ENCODE measurements at places on chromosomes 16 and 17.

DNA sequence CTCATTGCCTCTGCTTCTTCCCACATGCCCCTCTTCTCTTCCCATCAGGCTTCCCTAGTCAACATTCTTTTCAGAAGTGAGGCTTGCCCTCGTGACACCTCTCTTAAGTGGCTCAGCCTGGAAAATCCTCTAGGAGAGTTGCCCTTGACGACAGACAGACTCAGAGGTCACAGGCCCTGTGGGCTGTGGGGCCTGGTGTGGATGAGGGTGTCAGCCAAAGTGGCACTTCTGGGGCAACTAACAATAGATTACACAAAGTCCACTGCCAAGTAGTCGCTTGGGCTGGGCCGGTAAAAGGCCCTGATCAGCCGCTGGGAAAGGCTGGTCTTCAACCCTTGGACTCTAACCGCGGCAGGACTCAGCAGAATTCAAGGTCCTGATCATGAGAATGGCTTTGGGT, 33.7 kb upstream of the METTL16 start:
- DNase-seq = no peak

DNA sequence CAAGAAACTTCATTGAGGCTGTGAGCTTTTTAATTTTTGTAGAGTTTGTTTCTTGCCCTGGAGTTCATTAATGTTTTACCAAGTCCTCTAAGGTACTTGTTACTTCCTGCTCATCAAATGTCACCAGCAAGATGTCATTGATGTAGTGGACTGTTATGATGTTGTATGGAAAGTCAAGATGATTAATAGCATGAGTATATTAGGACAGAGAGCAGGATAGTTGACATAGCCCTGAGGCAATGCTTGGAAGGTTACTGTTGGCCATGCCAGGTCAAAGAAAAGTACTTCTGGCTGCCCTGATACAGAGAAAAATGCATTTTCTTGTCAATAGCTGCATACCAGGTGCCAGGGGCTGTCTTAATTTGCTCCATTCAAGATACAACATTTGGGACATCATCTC, 6.7 kb downstream of the KRTAP1-5 start:
- no peak for DNase-seq

DNA sequence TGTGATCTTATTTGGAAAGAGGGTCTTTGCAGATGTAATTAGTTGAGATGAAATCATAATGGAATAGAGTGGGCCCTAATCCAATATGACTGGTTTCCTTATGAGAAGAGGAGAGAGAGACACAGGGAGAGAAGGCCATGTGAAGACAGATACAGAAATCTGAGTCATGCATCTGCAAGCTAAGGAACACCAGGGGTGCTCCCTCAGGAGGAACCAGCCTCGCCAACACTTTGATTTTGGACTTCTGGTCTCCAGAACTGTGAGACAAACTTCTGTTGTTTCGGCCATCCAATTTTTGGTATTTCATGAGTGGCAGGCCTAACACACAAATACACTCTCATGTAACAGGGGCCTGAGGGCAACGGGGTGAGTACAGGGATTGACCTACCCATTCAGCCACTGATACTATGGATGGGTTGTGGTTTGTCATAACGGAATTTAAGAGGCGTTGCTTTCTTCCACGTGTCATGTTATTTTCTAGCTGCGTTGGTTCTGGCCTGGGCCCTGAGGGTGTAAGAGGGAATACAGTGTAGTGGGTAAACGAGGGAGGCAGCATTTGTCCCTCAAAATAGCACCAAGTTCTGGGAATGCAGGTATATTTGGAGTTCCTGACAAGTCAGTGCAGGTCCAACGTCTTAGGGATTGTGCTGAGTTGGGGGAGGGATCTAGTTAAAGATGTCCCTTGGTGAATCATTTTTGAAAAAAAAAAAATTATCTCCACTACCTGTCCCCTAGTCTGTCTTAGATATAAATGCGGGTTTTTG, 17.7 kb downstream of the PLCG2 start:
- no peak for DNase-seq

GRCh38 chr16:28010671-28011070, 52.8 kb downstream of the GSG1L start:
- DNase-seq = peak; percentile 37

- DNase-seq = no peak
These were observed 9.6 kb upstream of the RBFOX3 start for GRCh38 chr17:79620207-79621038.

GRCh38 chr16:4077174-4077649, 39.0 kb downstream of the ADCY9 start:
- no peak for DNase-seq

DNA sequence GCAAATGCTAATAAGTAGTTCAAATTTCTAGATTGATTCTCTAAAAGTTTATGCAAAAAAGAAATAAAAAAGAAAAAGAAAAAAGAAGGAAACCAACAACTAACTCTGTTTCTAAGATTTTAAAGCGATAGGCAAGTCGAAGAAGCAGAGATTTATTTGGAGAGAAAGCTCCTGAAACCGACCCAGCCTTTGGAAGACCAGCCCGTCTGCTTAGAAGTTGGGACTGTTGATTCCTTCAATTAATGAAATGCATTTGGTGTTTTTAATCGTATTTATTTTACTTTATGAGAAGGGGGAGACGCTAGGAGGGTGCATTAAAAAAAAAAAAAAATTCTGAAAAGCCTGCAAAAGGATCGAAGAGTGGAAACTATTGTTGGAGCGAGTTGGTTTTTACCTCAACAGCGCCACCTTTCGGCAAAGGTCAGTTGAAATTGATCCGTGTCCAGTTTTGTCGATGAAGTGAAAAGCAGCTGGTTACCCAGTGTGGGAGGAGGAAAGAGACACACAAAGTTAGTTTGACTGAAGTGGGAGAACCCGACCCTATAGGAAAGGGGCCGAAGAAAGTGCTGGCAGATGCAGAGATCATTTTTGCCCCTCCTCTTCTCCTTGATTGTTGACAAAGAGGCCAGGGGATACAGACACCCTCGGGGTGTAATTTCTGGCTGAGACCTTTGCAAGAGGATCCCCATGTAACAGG, 1.5 kb upstream of the MAF start:
- DNase-seq = peak; percentile 69

DNA sequence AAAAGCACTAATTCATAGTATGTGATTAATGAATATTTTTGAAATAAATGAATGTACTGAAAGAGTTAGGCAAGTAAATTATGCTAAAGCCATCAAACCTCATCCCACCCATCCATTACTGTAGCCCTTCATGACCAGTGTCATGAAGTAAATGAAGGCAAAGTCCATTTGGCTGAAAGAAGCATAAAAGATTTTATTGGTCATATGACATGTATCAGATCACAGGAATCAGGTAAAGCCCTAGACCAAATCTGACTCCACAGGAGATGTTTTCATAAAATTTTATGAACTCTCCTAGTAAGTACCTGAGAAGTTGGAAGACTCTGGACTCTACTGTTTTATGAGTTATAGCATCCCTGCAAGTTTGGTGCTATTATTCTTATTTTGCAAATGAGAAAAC, 213.5 kb downstream of the TMEM114 start:
- no peak for DNase-seq

- DNase-seq = no peak
These were observed 176.8 kb downstream of the KATNIP start for GRCh38 chr16:27726621-27727261.

GRCh38 chr16:78480588-78480987, 381.1 kb downstream of the WWOX start:
- no peak for DNase-seq

DNA sequence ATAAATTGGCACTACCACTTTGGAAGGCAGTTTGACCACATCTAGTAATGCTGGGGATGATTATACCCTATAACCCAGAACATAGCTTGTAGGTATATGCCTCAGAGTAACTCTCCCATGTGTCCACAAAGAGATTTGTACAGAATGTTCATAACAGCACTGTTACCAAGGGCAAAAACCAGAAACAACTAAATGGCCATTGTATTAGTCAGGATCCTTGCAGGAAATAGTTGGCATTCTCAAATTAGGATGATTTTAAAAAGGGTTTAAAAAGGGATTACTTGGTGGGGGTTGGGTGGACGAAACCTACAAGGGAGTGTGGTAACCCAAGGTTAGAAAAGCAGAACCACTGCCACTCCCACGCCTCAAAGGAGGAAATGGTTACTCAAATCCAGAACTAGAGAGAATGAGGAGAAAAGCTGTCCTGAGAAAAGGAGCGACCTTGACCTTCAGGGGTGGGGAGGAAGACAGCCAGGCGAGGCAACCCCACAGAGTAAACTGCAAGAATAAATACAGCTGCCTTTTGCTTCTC, 2.1 kb downstream of the CPPED1 start:
- DNase-seq = peak; percentile 62

DNA sequence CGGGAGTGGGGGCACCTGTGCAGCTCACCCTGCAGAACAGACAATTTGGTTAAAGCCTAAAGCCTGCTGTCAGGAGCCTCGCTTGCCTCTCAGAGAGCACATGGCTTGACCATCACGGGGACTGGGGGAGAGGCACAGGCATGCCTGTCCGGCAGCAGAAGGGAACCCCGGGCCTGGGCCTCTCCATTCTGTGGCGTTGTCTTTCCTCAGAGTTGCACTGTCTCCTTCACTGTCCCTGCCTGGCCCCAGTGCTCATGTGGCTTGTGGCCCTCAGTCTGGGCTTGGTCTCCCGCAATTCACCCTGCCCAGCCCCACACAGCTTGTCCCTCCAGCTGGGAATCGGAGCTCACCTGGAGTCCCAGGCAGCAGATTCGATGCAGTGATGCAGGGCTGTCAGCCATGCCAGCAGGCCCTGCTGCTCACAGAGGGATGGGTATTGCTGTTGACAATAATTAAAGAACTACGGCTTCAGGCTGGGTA, 189.9 kb downstream of the SEC14L1 start:
- DNase-seq = no peak
